ENCODE measurements at places on chromosomes 1 and 21.

DNA sequence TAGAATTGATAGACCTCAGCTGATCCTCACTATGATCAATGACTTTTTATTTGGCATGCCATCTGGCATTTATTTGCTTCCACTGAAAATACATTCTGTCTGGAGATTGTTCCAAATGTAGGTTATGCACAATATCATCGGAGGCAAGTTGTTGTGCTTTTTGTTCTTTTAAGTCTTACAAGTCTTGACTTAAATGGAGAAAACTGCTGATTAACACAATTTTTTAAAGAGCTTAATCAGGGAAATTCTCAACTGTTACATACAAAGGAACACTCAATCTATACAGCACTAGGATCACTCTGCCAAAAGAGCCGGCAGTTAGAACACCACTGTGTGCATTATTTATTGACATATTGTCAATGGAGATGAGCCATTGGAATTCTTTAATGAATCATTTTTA lies 19.2 kb downstream of the CYYR1 start:
- DNase-seq: no peak

DNA sequence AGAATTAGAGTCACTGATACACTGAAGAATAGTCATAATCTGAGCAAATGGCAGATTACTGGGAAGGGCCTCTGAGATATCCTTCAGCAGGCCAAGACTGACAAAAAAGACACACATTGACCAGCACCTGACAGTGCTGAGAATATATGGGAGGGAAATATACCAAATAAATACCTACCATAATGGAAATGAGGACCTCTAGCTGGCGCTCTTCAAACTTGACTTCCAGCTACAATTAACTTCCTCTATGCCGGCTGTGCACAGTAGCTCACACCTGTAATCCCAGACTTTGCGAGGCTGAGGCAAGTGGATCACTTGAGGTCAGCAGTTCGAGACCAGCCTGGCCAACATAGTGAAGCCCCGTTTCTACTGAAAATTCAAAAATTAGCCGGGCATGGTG lies 69.5 kb downstream of the NPHS2 start:
- no peak for DNase-seq

DNA sequence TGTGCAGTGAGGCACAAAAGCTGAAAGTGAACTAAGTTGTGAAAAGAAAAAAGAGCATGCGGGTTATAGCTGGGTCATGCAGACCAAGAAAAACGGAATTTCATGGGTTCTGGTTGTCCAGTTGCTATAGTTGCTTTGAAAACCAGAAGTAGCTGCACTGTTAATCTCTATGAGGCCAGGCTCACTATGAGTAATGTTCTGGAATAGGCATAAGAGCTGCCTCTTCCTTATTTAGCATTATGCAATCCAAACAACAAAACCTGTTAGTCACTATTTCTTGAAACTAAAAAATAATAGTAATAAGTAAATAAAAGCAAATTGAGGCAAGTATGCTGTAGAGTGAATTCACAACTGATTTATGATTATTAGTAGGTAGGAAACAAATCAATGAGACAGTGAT lies 1383.7 kb downstream of the MRPL39 start:
- no peak for DNase-seq

DNA sequence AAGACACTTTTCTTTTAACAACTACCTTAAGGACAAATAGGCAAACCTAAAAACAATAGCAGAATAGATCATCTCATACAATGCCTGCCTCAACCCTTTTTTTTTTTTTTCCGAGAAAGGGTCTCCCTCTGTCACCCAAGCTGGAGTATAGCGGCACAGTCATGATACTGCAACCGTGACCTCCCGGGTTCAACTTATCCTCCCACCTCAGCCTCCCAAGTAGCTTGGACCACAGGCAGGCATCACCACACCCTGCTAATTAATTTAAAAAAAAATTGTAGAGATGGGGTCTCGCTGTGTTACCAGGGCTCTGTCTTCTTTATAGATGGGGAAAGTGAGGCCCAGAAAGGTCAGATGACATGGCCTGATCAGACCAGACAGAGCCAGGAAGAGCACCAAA lies 7.9 kb downstream of the SH3BGRL3 start:
- no peak for DNase-seq

DNA sequence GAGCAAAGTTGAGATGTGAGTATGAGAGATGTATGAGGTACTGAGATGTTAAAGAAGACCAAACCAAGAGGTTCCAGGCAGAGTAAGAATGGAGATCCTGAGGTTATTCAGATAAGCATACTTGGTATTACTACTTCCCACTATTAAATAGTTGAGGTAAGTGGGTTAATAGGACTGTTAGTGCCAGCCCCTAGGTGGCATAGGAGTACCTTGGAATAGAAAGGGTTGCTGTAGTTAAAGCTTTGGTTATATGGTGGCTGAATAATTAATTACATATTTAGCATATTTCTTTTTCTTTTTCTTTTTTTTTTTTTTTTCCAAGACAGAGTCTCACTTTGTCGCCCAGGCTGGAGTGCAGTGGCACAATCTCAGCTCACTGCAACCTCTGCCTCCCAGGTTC lies 397.9 kb upstream of the TMPRSS15 start:
- no peak for DNase-seq

- no peak for DNase-seq
Measured at GRCh38 chr21:22020221-22020620, 1022.0 kb downstream of the NCAM2 start.

DNA sequence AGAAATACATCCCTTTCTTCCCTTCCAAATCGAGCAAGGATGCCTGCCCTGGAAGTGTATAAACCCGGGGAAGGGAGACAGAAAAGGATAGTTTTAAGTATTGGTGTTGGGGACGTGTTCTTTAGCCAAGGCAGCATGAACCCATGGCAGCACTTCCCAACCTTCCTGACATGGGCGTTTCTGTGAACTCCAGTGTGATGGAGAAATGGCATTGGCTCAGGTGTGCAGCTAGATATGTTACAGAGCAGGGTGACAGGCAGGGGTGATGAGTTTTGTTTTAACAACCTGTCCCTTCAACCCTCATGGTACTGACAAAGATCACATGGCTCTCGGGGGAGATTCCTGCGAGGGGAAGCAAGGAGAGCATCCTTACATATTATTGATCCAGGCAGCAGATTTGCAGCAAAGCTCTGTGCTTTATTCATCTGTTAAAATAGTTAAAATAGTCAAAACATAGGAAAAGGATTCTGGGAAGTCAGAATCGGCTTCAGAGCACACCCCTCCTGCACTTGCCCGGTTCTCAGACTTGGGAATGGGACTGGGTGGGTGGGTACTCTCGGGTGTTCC lies 4.0 kb downstream of the MX1 start:
- DNase-seq: no peak

GRCh38 chr1:218499011-218499691 lies 154.0 kb downstream of the TGFB2 start:
- DNase-seq: no peak

DNA sequence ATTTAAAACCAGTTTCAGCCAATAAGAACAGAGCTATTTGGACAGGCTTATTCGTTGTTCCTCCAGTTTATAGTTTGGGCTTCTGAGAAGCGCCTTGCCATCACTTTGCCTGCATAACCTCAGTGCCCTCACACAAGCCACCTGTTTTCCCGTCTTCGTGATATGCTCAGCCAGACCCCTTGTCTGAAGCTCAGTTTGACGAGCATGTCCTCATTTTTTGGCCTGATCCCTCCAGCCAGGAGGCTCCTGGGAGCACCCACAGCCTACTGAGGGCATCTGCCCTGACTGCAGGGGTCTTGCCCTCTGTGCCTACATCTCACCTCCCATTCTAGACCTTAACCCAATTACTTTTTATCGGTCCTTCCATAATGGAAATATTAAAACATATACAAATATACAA lies 95.3 kb downstream of the ADARB1 start:
- DNase-seq: no peak

GRCh38 chr1:30085811-30086770 lies 637.3 kb downstream of the MATN1 start:
- DNase-seq: no peak

GRCh38 chr1:49098866-49099265 lies 322.2 kb upstream of the BEND5 start:
- DNase-seq: no peak

- no peak for DNase-seq
Measured at GRCh38 chr1:17081439-17081838, 27.6 kb upstream of the SDHB start.

DNA sequence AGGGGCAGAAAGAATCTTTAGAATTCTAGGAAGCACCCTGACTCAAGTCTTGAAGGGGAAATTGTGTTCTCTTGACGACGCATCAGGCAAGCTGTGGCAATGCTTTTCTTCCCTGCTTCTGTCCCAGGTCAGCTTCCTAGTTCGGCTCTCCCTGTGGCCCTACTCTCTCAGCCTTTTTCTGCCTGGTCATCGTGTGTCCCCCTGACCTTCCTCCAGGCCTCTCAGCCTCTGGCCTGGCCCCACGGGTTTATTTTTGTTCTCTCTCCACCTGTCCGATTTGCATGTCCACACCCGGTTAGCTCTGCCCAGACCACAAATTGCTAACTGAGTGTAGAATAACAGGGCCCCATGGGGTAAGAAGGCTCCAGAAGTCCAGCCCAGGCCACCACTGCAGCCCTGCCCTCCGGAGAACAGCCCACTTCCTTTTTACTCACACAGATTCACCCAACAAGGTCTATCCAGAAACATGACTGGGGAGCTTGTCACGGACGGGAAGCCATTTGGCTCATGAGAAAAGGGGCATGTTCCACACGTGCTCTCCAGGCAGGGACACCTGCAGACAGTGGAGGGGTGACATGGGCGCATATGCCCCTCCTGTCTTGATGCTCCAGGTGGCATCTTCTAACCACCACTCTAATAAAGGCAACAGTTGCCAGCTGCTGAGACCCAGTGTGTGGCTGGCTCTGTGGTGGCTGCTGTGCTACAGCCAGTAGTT lies 9.8 kb downstream of the KCNN3 start:
- no peak for DNase-seq

DNA sequence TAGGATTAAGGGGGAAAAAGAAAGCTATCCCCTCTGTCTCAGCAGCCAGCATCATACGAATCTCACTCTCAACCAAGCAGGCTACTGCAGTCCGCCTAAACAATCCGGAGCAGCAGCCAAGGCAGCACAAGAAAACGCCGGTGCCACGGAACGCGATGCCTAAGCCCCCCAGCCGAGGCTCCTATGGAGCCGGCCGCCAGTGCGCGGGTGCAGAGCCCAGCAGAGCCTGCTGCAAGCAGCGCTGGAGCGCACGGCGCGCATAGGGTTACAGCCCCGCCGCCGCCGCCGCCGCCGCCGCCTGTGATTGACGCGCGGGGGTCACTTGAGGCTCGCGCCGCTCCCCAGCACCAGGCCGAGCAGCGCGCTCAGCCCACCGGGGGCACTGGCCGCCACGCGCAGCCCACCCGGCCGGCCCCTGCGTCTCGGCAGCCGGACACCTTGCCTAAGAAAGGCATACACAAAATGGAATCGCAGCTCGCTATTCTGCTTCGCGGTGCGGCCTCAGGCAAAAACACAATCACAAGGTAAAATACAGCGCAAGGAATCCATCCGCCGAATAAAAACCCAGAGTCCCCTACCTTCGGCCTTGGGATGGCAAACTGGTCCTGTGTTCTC lies 780 bp downstream of the HIVEP3 start:
- DNase-seq: peak; percentile 24

DNA sequence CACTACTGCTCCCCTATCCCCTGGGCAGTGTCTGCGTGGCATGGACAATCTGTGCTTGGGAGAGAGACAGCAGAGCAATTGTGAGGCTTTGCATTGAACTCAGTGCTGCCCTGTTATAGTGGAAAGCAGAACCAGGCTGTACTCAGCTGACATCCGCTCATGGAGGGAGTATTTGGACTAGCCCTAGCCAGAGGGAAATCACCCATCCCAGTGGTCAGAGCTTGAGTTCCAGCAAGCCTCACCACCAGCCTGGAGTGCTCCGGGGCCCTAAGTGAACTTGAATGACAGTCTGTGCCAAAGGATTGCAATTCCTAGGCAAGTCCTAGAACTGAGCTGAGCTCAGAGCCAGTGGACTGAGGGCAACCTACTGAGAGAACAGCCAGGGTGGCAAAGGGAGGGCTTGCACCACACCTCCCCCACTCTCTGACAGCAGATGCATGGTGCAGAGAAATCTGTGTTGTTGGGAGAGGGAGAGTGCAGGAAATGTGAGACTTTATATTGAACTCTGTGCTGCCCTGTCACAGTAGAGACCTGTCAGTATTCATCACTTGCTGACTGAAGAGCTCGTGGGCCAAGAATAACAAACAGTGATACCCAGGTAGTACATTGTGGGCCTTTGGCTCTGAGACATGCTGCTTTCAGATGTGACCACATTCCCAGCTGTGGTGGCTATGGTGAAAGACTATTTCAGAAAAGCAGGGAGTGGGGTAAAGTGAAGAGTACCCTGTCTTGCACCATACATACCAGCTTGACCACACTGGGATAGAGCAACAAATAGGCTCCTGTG lies 107.7 kb upstream of the SLC5A9 start:
- DNase-seq: no peak

DNA sequence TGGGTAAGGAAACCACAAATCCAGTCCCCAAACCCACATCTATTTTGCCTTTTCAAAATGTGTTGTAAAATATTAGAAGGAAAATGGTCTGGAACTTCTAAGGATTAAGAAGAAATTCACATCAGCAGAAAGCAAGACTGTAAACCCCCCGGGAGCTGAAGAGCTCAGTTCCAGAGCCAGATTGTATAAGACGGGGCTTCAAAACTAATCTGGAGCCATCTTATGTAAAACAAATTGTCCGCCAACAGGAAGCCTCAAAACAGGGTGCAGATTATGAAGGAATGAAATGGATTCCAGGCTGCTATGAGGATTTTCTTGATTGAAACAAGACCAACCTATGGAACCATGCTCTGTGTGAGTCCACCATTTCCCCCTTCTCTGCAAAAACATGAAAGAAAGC lies 25.1 kb upstream of the HUNK start:
- DNase-seq: no peak

GRCh38 chr1:18711536-18712251 lies 81.0 kb downstream of the PAX7 start:
- no peak for DNase-seq

DNA sequence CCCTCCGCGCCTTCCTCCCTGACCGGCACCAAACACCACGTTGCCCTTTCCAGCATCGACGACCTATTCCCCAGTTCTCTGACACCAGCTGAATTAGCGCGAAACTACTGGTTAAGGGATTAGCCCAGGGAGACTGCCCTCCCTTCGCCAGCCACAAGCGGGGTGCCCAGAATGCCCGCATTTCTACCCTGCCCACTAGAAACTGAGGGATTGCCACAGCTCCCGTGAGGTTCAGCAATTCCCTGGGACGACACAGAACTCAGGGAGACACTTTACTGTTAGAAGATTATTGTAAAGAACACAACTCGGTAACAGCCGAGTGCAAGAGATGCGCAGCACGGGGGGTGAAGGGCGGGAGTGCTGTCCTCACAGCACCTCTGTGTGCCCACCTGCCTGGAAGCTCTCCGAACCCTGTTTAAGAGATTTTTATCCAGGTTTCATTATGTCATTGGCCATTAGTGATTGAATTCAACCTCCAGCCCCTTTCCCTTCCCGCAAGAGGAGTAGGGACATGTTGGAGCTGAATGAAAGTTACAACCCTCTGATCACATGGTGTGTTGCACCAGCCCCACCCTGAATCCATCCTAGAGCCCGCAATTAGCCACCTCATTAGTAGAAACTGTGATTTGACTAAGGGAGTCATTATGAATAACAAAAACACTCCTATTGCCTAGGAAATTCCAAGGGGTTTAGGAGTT lies 15.8 kb upstream of the RIPPLY3 start:
- no peak for DNase-seq

Data from activated T-helper 1 cell treated with anti-CD3 and anti-CD28 coated beads, Interleukin-2, amount 50 U/mL, for 16 hours (primary cell).